ENCODE measurements at places on chromosomes 6 and 20.

DNA sequence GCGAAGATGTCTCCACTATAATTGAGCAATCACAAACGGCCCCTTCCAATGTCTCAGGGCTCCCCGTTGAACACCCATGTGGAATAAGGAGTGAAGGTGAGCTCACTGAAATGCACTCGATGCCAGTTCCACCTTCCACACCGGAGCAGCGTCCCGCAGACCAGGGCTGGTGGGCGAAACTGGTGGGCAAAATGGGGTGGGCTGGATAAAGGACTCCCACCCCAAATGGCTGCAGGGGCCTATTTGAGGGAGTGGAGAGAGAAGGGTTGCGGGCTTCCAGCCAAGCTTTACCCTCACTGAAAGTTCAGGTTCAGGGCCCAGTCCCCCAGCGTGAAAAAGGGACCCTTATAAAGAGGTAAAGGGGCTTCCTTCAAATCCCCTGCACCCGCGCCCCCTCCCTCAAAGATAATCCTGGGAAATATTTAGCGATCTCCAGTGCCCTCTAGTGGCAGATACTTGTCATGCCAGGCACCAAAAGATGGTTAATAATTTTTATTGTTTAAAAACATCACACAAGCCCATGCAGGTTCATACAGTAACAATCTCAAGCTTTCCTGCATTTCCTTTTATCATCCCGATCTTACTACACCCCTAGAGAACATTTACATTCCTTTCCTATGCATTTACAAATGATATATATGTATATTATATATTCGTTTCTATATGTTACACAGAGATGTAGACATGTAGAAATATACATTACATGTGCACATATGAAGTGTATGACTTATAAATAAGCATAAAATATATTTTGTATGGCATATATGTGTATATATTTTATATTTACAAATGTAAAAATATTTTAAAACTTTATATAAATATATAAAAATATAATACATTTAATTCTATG lies 58.2 kb upstream of the NKX2-2 start:
- no peak for DNase-seq

GRCh38 chr20:50967586-50967985 lies 9.0 kb downstream of the MOCS3 start:
- no peak for DNase-seq

DNA sequence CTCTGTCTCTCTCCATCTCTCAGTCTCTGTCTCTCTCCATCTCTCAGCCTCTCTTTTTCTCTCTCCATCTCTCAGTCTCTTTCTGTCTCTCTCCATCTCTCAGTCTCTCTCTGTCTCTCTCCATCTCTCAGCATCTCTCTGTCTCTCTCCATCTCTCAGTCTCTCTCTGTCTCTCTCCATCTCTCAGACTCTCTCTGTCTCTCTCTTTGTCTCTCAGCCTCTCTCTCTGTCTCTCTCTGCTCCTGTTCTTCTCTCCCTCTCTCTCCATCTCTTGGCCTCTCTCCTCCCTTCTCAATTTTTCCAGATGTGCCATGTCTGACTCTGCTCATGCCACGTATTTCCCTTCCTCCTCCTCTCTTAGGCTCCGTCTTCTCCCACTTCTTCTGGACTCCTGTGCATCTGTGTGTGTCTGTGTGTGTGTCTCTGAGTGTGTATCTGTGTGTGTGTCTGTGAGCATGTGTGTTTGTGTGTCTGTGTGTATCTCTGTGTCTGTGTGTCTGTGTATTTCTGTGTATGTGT lies 72.7 kb downstream of the SRC start:
- no peak for DNase-seq

GRCh38 chr6:113969888-113970804 lies 802 bp downstream of the HDAC2 start:
- DNase-seq: no peak

GRCh38 chr20:36432096-36432495 lies 109.2 kb upstream of the MYL9 start:
- DNase-seq: no peak

GRCh38 chr6:90319979-90320685 lies 23.5 kb upstream of the BACH2 start:
- no peak for DNase-seq

DNA sequence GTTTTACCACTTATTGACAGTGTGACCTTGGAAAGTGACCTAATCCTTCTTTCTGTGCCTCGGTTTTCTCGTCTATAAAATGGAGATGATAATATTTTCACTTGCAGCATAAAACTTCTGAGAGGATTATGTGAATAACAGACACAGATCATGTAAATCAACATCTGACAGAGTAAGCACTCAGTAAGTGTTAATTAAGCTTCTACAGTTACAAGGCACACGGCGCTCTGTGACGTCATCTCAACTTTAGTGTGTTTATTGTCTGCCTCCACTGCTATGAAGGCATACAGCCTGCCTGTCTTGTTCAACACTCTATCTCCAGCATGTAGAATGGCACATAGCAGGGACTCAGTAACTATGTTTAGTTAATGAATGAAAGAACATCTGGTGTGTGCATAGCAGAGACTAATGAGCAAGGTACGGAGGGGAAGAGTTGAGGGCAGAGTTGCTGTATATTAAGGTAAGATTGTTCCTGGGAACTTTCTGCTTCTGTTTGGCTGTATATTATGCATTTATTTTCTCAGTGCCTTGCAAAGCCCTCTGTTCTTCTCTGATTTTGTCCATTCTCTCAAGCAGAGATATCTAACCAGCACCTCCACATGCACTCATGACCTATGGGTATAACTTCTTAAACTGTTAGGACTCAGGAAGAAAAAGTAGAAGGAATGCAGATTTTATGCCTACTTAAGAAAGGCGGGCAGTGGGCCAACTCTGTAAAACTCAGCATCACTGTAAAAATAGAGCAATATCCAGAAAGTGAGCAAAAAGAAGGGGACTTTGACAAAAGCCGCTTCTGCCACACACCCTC lies 66.4 kb upstream of the STMND1 start:
- DNase-seq: no peak
